ENCODE measurements at places on chromosomes 16 and 17. TPM values are rescaled to one million over a fixed set of nuclear protein-coding genes. Genes with fewer than 3 reads are reported as not detected.

GRCh38 chr17:57284984-57285646 lies 28.8 kb downstream of the MSI2 start:
- DNase-seq = peak; percentile 42

GRCh38 chr16:15770107-15770506 lies 86.7 kb downstream of the MYH11 start:
- DNase-seq = no peak

GRCh38 chr17:43329183-43329582 lies 69.6 kb upstream of the ARL4D start:
- DNase-seq = no peak

GRCh38 chr16:48498769-48499631 lies 111.0 kb downstream of the N4BP1 start:
- peak; percentile 14 for DNase-seq

DNA sequence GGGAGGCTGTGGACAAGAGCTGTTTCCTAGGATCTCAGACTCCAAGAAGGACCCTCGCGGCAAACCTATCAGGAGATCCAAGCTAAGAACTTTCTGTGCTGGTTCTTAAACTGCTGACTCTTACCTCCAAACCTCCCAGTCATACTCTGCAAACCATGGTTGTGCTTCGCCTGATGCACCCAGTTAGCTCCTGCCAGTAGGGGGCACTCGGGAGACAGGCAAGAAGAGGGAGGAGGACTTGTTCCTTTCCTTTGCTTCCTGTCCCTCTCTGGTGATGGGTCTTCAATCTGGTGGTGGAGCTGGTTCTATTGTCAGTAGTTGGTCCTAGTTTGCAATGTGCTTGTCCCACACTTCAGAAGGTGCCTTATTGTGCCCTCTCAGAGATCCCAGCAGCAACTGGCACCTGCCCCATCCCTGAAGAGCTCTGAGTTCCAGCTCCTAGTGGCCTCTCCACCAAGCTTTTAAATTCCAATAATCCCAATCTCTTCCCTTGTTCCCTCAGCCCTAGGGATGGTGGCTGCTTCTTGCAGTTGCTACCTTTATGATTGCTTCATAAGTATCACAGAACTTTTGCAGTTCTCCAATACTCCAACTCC lies 113.5 kb upstream of the RPL38 start:
- DNase-seq = peak; percentile 21

- no peak for DNase-seq
Observed at GRCh38 chr17:80225230-80225629, 5.0 kb downstream of the SLC26A11 start.

The RAMP2 gene
- not detected for polyA plus RNA-seq

The DNAI2 gene
- not detected for polyA plus RNA-seq

DNA sequence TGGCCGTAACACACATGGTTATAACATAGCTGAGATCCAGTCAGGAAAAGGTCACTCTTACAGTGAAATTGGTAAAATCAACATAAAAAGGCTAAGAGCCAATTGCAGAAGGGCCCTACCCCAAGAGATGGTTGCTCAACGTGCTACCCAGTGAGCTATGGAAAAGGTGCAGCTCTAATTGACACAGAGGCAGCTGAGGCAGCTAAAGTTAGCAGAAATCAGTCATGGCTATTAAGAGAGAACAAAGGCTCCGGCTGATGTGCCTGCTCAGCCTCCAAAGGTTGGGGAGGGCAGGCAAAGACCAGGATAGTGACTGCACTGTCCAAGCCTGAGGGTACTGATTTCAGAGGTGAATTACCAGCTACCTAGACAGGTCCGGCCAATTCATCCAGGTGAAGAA lies 76.5 kb upstream of the ATP2A3 start:
- no peak for DNase-seq

DNA sequence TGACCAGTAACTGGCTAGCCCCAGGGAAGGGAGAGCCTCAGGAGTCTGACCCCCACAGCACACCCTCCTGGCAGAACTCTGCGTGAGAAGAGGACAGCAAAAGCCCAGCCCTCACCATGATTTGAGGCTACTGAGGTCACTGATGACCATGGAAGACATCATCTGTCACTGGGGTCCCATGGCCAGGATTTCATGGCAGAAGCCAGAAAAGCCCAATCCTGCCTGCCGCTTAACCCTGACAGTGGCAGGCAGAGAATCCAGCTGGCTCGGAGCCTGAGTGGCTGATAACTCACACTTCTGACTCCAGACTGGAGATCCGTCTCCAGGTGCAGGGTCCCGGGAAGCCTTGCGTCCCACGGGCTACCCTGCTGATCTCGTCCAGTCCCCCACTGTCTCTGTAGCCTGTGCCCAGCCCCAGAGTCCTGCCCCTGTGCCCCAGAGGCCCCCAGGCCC lies 17.5 kb downstream of the GRIN2C start:
- no peak for DNase-seq

GRCh38 chr17:9258115-9259015 lies 237.1 kb downstream of the NTN1 start:
- DNase-seq = no peak

The HEATR9 gene
- not detected for polyA plus RNA-seq

DNA sequence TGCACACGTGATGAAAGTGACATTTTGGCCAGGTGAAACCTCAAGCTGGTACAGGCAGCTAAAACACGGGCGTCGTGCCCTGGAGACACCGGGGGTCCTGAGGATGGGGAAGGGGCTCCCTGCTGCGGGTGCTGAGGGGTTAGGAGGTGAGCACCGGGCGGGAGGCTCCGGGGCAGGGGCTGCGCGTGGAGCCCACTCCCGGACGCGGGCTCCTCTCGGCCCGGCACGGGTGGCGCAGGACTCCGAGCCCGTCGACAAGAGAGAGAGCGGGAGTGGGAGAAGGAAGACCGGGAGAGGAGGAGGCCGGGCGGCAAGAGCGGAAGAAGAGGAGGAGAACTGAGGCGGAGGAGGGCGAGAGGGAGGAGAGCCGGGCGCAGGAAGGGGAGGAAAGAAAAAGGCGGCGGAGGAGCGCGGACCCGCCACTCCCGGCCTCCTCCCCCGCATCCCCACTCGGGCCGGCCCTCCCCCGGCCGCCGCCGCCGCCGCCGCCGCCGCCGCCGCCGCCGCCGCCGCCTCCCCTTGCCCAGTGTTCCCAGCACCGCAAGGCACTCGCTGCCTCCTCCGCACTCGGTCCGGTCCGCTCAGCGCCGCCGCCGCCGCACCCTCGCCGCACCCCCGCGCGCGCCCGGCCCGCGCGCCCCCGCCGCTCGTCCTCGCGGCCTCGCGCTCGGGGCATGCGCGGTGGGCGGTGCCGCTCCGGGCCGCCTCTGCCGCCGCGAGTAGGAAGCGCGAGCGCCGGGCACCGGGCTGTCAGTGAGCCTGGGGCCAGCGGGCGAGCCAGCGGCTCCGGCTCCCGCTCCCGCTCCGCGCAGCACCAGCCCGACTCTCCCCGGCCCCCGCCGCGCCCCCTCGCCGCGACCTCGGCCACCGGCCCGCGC lies at the start of gene PRKCA:
TSS of gene PRKCA (plus strand) at position 750 of the 878 bp plus-strand sequence.
- peak; percentile 72 for DNase-seq

DNA sequence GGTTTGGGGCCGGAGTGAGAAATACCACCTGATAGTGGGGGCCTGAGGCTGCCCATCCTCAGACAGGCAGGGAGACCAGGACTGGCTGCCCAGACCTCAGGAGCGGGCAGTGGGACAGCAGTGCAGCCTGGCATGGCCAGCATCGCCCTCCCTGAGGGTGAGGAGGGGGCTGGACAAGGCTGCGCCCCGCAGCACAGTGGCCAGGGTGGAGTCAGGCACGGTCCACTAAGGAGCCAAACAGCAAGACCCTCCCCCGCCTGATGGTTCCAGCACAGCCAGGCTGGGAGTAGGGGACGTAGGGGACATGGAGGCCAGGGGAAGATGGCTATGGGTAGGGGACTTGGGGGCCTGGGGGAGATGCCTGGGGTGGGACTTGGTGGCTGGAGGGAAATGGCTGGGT lies 3.3 kb downstream of the ZNF598 start:
- DNase-seq = no peak

DNA sequence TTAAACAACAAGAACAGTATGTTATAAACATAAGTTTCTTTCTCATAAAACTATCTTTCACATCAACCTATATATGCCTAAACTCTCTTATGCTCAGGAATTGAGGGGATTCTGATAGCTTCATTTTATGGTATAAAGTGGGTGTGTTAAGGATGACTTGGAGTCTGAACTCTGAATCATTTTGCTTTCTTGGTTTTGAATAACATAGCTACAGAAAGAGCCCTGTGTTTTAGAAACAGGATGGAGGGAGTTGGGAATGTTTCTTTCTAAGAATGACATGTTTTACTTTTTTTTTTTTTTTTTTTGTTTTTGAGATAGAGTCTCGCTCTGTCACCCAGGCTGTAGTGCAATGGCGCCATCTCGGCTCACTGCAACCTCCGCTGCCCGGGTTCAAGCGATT lies 50.1 kb downstream of the RHOT1 start:
- DNase-seq = no peak

DNA sequence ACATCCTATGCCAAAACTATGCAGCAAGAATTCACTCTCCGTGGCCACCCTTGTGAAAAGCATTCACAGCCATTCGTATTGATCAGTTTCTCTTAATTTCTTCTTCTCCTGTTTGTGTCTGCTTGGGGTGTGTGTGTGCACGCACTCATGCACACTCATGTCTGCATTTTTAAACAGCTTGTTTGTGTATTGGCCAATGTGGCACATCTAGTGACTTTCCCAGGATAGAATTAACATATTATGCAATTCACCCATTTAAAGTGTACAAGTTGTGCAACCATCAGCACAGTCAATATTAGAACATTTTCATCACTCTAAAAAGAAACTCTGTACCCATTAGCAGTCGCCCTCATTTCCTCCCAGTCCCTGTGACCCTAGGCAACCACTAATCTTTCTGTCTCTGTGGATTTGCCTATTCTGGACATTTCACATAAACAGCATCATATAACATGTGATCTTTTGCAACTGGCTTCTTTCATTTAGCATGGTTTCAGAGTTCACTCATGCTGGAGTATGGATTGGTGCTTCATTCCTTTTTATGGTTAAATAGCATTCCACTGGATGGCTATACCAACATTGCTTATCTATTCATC lies 20.1 kb downstream of the IRX3 start:
- peak; percentile 83 for DNase-seq

- peak; percentile 33 for DNase-seq
Observed at GRCh38 chr16:29804455-29805231, 1.7 kb upstream of the MAZ start.

The SNAI3 gene
- 11.5 TPM for polyA plus RNA-seq

The KRT33B gene
- not detected for polyA plus RNA-seq

DNA sequence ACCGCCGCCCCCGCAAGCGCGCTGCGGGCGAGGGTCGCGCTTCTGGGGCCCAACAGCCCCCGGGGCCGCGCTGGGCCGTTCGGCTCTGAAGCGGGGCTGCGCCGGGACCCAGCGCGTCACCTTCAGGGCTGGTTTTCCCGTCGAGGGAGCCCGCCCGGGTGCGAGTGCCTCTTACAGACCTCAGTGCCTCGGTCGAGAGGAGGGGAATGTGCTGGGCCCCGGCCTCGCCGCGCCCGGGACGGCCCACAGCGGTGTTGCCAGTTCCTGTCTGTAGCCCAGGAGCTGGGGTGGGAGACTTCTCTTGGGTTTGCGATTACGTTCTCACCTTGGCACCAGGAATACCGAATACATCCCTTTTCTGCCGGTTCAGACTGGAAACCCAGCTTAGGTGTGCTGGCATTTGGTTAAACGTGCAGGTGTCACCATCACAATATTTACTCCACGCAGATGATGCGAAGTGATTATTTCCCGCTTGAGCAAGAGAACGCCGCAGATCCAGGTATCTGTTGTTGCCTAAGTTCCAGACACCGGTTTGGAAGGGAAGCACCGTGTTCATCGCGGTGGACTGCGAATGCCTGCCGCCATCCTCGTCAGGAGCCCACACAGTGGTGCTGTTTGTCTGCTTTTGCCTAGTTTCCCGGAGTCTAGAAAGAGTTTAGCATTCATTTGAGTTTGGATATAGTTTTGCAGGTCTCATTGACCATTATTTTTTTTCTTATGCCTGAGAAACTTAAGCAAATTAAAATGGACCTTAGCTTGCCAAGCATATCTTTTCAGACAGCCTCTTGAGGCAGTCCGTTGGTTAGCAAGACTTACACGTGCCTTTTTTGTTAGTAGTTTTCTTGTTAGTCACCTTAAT lies 914 bp downstream of the MAP1LC3B start:
- no peak for DNase-seq

The KRTAP1-5 gene
- polyA plus RNA-seq = not detected

DNA sequence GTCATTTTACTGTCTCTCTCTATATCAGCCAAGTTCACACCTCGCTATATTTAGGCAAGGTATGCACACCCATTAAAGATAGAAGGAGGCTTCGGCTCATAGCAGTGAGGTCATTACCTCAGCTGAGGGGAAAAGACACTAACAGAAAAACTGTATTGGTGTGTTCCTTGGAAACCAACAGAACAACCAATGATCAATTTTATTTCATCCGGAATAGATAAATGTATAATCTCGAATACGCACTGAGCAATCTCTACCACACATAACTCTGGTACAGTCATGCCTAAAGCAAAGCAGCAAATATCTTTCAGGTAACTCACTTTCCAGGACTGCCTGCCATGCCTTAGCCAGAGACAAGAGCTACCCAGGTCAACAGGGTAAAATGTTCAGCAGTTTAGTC lies 109.9 kb upstream of the CORO6 start:
- no peak for DNase-seq

GRCh38 chr16:14600164-14600563 lies 29.9 kb downstream of the PARN start:
- no peak for DNase-seq

The MYH2 gene
- not detected for polyA plus RNA-seq

DNA sequence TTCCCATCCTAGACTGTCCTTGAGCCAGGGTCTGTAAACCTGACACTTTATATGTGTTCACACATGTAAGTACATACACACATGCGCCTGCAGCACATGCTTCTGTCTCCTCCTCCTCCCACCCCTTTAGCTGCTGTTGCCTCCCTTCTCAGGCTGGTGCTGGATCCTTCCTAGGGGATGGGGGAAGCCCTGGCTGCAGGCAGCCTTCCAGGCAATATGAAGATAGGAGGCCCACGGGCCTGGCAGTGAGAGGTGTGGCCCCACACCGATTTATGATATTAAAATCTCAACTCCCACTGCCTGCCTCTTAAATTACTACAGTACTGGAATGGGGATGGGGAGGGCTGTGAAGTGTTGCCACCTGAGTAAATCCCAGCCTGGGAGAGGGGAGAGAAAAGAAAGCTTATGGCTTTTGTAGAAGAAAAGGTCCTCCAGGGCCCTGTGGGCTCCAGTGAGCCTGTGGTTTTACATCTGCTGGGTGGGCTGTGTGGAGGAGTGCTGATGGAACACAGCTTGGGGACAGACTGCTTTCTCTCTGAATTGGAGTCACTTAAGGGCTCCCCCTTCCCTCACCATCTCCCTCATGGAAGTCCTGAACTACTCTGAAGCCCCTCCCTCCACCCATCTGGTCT lies 990 bp upstream of the WNK4 start:
- no peak for DNase-seq
